ENCODE measurements at places on chromosomes 1 and 21.

DNA sequence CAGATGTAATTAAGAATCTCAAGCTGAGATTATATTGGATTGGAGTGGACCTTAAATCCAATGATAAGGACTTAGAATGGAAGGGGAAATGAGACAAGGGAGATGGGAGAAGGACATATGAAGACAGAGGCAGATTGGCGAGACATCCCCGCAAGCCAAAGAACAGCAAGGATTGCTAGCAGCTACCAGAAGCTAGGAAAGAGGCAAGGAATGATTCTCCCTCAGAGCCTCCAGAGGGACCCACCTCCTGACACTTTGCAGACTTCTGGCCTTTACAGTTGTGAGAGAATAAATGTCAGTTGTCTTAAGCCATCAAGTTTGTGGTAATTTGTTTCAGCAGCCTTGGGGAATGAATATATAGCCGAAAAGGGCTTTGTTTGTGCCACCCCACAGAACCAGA is 20.7 kb downstream of the METTL13 start:
- DNase-seq: no peak

GRCh38 chr1:187121661-187122060 is 292.9 kb downstream of the PLA2G4A start:
- no peak for DNase-seq

GRCh38 chr1:156347331-156347730 is 9.0 kb downstream of the TSACC start:
- no peak for DNase-seq

DNA sequence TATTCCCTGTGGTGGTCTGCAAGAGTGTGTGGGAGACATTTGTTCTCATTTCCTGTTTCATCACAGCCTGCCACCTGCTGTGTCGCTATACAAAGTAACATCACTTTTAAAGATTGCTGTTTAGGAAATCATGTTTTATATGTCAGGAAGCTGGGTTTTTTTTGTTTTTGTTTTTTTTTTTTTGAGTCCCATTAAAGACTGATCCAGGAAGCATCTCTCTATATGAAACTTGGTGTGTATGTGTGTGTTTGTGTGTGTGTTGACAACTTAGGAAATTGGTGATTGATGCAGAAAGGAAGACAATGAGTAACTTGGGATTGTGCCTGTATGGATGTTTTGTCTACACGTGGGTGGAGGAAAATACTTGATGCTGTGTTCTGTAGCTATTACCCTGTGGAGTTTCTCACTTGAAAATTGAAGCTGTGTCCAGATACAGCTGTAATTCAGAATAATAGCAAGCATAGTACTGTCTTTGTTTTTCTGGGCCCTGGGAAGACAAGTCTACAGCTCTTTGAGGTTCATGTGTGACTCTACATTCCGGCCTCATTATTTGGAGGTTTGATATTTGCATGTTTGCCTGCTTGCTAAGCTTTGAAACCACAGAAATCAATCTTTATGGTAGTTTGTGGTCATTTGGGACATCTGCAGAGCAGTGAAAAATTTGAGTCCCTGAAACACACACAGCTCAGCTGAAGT is 47.9 kb downstream of the LAMC1 start:
- DNase-seq: no peak

DNA sequence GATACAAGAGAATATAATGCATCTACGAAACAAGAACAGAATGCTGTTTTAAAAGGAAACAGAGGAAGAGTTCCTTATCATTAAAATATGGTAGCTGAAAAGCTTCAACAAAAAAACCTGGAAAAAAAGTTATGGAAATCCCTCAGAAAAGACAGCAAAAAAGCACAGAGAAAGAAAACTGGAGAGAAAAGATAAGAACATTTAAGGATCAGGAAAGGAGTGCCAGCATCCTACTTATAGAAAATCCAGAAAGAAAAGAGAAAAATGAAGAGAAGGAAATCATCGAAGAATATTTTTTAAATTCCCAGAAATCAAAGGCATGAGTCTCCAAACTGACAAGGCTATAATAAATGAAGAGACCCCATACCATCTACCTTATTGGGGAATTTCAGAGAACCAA is 29.8 kb downstream of the SUSD4 start:
- DNase-seq: no peak

- no peak for DNase-seq
Observed at GRCh38 chr1:12544357-12544756, 73.7 kb downstream of the DHRS3 start.

GRCh38 chr1:114564141-114564540 is 17.3 kb downstream of the BCAS2 start:
- no peak for DNase-seq

GRCh38 chr1:21206117-21206516 is 29.4 kb upstream of the EIF4G3 start:
- no peak for DNase-seq

DNA sequence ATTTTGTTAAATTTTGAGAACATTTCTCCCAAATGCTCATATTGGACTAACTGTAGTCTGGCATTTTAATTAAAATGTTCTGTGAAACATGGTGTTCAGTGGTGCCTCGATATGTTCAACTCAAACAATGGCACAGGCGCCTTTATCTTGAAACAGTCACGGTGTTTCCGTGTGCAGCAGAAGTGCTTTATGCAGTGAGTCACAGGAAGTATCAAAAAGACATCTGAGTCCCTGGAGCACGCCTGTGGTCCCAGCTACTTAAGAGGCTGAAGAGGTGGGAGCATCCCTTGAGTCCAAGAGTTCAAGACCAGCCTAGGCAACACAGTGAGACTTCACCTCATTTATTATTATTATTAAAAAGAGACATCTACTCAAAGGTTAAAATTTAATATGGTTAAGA is 52.2 kb downstream of the GREM2 start:
- DNase-seq: no peak

GRCh38 chr1:50129201-50129600 is 20.5 kb downstream of the ELAVL4 start:
- no peak for DNase-seq

- DNase-seq: no peak
Observed at GRCh38 chr1:153763365-153764225, 11.6 kb upstream of the SLC27A3 start.

GRCh38 chr21:43728154-43728466 is 9.2 kb downstream of the PDXK start:
- DNase-seq: no peak

DNA sequence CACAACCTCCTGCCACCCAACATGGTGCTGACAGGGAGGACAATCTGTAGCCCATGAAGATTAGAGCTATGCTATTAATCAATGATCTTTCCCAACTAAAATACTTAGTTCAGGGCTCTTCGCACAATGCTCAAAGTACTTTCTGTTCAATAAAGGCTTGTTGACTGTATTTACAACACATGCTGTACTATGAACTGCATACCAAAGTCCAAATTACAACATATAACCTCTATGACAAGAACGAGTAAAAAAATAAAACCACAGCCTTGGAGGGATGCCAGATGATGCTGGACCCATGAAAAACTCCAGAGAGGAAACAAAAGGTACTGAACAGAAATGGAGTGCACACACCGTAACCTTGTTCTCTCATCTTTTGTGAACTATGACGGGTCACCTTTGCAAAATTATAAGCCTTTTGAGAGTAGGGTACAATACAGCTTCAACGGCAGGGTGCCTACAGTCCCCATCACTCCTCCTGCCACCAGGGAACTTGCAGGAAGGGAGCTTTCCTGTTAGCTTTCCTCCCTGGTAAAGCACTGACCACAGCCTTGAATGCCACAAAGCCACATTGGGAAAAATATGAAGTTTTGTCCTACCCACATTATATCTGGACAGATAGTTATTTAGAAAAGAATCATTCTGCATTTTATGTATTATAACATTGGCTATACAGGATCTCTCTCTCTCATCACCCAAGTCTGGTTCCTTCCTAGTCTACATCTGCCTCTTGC is 175.6 kb downstream of the NRIP1 start:
- no peak for DNase-seq

DNA sequence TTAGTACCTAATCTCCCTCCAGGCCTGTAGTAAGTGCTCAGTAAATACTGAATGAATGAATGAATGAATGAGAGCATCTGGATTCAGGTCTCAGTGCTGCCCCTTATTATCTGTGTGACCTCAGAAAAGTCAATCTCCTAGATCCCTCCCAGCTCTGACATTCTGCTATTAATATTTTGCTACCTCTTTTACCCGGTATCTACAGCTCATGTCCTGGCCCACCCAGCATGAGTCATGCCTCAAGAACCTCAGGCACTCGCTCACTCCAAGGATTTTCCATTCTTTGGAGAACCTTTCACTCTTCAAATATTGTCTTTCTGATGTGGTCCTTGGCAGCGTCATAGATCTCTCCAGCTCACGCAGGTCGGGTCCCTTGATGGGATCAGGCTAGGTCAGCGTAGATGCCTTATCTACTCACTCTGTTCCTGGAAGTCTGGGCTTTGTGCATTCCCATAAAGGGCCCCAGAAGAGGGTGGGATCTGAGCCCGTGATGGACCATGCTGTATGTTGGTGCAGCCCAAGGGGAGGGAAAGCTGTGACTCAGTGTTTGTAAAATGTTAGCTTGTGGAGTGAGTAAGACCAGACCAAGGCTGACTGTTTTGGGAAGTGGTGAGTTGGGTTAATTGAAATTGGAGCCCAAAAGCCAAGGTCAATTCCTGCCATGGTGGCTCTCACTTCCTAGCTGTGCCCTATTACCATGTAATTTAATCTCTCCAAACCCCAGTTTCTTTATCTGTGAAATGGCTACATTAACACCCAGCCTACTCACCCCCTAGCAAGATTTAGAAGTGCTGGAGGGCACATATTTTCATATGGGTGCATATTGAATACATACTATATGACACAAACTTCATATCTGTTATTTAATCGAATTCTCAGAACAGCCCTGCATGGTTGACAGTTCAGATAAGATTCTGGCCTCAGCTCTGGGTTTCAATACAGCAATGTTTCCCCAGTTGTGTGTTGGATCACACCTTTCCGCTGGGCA is 214.1 kb upstream of the USP24 start:
- no peak for DNase-seq

DNA sequence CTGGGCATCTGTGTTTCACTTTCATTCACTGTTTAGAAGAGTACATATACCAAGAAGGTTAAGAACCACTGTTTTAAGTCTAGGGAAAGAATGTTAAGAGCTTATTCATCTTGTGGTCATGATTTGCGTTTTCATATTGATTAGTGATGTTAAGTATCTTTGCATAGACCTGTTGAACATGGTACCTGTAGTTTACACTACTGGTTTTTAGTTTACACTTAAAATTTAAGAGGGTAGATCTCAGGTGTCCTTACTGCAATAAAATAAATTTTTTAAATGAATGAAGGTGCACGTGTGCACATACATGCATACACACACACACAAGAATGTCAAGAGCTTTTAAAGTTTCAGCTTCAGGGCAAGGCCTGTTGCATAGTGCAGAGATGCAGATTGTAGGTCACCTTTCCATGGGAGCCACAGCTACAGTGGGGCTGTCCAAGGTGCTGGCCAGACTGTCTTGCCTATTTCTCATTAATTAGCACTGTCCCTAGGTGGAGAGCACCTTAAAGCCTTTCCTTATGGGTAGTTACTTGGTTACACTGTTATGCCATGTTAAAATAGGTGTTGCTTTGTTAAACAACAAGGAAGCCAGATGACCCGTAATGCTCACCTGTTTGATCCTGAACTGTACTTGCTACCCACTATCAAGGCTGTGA is 543.0 kb upstream of the DAB1 start:
- no peak for DNase-seq
